Stimulated activated CD4-positive, alpha-beta T cell treated with anti-CD3 and anti-CD28 coated beads, Interleukin-4, amount 100 ng/mL, for 1 hour (primary cell): ENCODE measurements at places on chromosomes 3 and 15.

- no peak for DNase-seq
Measured at GRCh38 chr3:188179006-188179966, 25.3 kb downstream of the LPP start.

DNA sequence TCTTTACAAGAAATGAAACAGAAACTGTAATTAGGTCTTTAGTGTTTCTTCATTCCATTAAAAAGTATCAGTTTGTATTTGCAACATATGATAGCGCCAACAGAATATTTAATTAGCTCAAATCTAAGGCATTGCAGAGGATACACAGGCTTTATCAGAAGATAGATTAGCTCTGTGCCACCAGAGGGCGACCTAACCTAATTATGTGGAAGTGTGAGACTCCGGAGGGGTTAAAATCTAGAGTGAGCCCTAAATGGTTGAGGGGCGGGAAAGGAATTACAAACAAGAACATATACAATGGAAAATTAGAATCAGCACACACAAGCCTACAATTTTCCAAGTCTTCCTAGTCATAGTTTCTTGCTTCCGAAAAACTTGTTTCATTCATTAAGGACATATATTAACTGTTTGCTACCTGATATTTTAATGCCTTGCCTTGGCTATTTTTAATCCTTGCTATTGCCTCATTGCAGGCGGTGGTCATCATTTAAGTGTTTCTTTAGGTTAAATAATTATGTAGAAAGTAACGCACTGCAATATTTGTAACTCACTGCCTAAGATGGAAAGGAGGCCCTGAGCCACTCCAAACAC, 18.0 kb upstream of the RYR3 start:
- peak; percentile 45 for DNase-seq

DNA sequence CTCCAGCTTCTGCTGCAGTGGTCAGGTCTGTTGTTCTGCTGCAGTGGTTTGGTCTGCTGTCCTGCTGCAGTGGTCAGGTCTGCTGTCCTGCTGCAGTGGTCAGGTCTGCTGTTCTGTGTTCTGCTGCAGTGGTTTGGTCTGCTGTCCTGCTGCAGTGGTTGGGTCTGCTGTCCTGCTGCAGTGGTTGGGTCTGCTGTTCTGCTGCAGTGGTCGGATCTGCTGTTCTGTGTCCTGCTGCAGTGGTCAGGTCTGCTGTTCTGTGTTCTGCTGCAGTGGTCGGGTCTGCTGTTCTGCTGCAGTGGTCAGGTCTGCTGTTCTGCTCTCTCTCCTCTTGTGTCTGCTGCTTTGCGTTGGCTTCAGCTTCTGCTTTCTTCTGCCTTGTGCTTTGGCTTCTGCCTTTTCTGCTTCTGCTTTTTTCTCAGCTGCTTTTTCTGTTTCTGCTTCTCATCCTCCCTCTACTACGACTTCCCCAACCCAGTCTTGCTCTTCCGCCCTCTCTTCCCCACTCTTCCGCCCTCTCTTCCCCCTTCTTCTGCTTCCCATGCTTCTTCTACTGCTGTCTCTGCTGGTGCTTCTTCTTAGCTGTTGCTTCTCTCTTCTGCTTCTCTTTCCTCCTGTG, 50.7 kb downstream of the FAM43A start:
- DNase-seq = no peak

- no peak for DNase-seq
Measured at GRCh38 chr3:65006300-65006739, 318.5 kb upstream of the ADAMTS9 start.

- DNase-seq = no peak
Measured at GRCh38 chr15:87238451-87239068, 1018.0 kb downstream of the NTRK3 start.

GRCh38 chr15:77737238-77738037, 104.7 kb upstream of the LINGO1 start:
- DNase-seq = no peak
